ENCODE measurements at places on chromosomes 5 and 9.

DNA sequence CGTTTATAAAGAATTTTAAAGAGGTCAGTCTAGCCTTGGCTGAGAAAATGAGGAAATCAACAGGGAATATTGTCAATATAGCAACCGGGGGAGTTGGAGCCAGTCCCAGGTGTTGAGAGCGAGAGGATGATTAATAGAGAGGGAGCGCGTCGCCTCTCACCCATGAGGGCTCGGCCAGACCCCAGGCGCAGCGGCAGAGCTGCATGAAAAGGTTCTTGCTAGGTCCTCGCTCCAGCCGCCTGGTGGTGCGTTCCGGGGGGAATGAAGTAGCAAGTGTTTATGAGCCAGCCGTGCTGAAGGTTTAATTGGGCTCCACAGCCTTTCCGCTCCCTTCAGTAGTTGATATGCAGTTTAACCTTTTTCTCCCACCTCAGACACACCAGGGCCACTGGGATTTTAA, 167.3 kb upstream of the IRX1 start:
- DNase-seq, result no peak

GRCh38 chr5:157484768-157485167, 24.8 kb downstream of the NIPAL4 start:
- peak; percentile 83 for DNase-seq

DNA sequence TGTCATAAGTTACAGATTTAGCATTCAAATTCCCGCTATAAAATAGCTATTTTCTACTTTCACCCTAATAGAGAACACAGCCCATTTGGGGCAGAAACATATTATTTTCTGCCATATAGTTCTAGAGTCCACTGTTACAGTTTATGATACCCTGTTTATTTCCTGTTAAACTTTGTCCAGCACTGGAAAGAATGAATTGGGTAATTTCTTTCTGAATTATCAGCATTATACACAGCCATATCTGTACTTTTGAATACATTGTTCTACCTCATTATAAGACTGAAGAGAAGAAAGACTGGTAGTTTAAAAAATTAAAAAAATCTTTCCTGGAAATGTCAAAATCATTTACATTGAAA, 332.1 kb downstream of the DIRAS2 start:
- no peak for DNase-seq

- DNase-seq, result no peak
Measured at GRCh38 chr5:7377761-7378160, 18.2 kb upstream of the ADCY2 start.

DNA sequence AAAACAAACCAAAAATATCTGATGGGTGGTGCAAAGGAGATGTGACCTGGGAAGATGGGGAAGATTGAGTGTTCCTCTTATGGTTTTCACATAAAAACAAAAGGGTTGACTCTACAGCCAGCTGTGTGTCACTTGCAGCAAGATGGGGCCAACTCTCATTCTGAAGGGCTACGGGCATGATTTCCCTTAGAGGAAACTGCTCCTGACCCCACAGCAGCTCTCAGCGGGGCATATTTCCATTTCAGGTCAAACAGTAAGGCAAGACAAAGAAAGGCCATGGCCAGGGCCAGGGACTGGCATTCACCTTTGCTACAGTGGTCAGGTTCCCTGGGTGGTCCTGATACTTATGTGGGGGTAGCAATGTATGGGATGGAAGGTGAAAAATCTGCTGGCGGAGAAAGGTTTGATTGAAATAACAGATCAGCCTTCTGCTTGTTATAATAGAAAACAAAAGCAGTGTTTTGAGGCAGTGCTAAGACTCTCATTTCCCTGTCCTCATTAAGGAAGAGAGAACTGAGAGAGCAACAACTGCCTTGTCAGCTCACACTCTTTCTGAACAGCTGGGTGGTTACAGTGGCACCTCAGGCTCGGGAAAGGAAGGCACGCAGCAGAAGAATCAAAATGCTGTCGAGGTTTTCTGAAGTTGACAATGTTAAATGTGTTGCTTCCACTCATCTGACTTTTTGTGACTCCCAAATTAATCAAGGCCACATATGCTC, 120.7 kb upstream of the PCA3 start:
- DNase-seq, result no peak

- DNase-seq, result peak; percentile 91
Measured at GRCh38 chr9:33233626-33234342, 6.2 kb upstream of the SPINK4 start.

DNA sequence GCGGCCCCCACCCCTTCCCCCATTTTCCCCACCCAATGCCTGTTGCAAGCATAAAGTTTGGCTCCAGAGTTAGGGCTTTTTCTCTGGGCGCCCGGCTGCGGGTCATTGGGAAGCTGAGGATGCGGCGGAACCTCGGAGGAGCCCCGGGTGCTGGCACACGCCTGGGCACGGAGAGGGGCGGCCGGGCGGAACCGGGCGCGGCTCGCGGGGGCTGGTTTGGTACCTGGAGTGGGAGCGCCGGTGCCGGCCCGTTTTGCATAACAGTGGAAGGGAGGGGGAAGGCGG, 1.2 kb downstream of the PPARGC1B start:
- no peak for DNase-seq

All from amniotic epithelial cell (primary cell).